ENCODE measurements at places on chromosomes 1 and 21.

- DNase-seq = peak; percentile 92
These were observed 48.0 kb upstream of the ZC3H11B start for GRCh38 chr1:219660666-219661463.

- DNase-seq = no peak
These were observed 209.5 kb upstream of the POU3F1 start for GRCh38 chr1:38256072-38256471.

- no peak for DNase-seq
These were observed 348.3 kb downstream of the DPYD start for GRCh38 chr1:97572561-97572960.

DNA sequence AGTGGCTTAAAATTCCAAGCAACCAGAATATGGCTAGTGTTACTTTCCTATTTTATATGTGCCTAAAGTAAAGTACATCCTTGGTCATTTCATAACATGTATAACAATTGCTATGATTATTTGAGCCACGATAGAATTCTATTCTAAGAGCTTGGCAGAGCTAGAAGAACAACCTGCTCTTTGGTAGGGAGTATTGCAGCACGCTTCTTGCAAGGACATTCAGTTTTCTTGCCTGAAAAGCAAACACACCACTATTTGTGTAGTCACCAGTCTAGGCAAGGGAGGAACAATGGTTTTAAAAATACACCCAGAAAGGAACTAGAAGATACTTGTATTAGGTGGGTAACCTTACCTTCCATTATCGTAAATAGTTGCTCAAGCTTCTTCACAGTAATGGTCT is 51.5 kb downstream of the CNST start:
- no peak for DNase-seq

GRCh38 chr1:206049293-206049692 is 3.7 kb upstream of the RHEX start:
- DNase-seq = no peak

- peak; percentile 85 for DNase-seq
These were observed 345.0 kb downstream of the DISC1 start for GRCh38 chr1:231971397-231972110.

GRCh38 chr1:155128755-155129473 is 1.2 kb downstream of the EFNA1 start:
- peak; percentile 24 for DNase-seq

DNA sequence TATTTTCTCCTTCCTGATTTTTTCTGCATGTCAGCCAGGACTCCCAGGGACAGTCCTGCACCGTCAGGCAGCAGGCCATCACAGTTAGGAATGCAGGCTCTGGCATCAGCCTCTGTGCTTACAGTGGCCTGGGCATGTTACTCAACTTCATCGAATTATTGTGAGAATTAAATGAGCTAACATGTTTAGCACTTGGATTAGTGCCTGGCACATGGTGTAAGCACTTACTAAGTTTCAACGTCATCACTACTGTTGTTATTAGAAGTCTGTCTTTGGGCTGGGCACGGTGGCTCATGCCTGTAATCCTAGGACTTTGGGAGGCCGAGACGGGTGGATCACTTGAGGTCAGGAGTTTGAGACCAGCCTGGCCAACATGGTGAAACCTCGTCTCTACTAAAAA is 45.1 kb downstream of the SCCPDH start:
- DNase-seq = no peak

GRCh38 chr1:226908913-226909312 is 31.2 kb upstream of the COQ8A start:
- DNase-seq = no peak

- peak; percentile 37 for DNase-seq
These were observed 738 bp upstream of the CDC42BPA start for GRCh38 chr1:227318853-227319607.

DNA sequence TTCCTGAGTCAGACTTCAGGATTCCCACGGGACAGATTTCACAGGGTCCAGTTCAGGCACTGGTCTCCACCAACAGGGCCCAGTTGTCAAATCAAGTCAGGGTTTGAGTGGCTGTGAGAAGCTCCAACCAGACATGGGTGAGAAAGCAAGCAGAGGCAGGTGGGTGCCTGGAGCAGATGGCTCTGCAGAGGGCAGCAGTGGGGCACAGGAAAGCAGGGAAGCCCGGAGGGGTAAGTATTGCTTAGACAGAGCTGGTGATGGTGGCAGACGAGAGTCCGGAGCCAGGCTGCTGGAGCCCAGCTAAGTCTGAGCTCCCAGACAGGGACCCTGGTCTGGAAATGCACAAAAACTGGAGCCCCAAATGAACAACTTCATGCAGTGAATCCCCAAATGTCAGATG is 40.4 kb downstream of the RIMS3 start:
- peak; percentile 49 for DNase-seq

DNA sequence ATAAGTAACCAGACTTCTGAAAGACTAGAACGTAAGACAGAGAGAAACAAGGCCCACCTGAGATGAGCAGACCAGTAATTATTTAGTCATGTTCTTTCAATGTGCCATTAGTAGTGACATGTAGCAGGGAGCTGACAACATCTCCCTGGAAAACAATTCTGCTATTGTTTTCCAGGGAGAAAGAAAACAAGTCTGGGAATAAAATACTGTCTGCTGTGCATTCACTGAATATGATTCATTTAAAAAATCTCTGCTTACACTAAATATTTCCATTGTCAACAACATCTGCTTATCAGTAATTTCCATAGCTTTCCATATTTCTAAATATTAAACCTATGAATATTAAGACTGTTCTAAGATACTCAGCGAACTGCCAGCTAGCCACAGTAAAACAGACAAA is 80.0 kb downstream of the VCAM1 start:
- no peak for DNase-seq

DNA sequence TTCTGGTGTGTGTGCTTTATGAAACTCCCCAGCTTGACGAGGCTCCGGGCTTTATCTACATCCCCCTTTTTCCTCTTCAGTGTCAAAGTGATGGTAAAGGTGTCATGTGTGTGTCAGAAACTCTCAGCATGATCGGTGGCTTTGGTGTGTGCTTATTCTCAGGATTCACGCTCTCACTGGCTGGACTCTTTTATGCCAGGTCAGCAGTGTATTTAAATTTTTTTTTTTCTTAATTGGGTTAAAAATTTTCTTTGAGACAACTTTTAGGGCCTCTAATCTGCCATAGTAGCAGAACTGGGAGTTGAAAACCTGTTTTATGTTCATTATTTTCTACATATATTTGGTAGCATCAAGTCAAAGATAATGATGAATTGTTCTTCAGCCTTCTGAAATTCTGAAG is 21.0 kb downstream of the SH3BGR start:
- no peak for DNase-seq

DNA sequence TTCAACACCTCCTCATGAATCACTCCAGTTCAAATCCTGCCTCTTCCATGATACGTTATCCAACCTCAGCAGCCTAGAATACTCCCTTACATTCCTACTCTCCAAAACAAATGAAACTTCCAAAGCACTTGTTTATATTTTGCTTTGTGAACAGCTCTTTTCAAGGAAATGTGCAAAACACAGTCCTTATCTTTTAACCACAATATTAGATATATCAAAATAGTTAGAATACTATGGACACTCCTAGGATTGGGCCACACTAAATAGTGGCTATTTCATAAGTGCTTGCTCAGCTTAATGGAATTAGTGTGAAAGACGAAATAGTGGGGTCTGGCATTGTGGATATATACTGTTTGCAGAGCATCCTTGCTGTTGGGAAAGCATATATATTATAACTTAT is 173.5 kb downstream of the ZC3H11B start:
- DNase-seq = no peak

- DNase-seq = no peak
These were observed 6.1 kb downstream of the C1orf21 start for GRCh38 chr1:184392779-184393522.

Measured in suppressor macrophage (primary cell).